Kidney glomerular epithelial cell (primary cell): ENCODE measurements at places on chromosomes 5 and 9.

- DNase-seq, result no peak
Measured at GRCh38 chr5:65969539-65970393, 43.4 kb downstream of the ERBIN start.

- no peak for DNase-seq
Measured at GRCh38 chr5:75716715-75717081, 539 bp downstream of the POC5 start.

- DNase-seq, result no peak
Measured at GRCh38 chr9:108416324-108416723, 439.5 kb downstream of the ACTL7B start.

DNA sequence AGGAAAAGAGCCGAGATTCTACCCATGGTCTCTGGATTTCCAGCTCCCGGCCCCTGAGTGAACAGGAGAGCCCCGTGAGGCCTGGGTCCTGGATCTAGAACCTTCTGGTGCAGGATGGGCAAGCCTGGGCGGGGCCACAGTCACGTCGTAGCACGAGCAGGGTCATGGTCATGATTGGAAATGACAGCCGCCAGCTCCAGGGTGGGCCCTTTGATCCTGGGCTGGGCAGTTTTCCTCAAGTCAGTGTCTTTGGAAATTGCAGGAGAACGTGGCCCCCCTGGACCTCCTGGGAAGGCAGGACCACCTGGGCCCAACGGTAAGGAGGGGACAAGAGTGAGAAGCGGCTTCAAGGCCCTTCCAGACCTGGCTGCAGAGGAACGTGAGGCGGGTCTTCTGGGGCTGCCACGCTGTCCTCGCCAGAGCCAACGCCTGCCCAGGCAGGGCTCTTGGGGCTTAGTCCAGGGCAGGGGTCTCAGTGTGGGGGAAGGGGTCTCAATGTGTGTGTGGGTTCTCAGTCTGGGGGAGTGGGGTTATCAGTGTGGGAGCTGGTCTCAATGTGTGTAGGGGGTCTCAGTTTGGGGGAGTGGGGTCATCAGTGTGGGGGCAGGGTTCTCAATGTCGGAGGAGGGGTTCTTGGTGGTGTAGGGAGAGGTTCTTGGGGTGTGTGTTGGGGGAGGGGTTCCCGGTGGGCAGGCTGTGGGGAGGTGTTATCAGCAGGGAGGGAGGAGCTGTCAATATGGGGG, 2.6 kb downstream of the FCN2 start:
- no peak for DNase-seq

GRCh38 chr5:155471027-155471426, 457.5 kb downstream of the KIF4B start:
- no peak for DNase-seq

DNA sequence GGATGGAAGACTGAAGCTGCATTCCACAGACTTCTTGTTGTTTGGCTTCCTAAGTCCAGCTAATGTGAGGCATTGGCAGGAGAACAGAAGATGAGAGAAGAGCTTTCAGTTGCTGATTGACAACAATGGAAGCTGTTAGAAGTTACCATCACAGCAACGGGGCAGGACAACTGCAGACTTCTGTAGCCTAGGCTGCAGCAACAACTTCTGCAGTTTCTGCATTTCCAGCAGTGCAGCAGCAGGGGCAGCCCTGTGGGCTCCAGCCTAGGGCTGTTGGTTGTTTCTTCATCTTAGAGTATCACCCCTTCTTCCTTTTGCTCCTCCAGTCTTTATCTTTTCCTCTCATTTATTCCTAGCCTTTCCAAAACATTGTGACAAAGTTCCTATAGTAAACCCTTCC, 528.8 kb upstream of the PTGER4 start:
- no peak for DNase-seq

GRCh38 chr5:61319388-61320146, 12.5 kb upstream of the ZSWIM6 start:
- DNase-seq, result no peak

DNA sequence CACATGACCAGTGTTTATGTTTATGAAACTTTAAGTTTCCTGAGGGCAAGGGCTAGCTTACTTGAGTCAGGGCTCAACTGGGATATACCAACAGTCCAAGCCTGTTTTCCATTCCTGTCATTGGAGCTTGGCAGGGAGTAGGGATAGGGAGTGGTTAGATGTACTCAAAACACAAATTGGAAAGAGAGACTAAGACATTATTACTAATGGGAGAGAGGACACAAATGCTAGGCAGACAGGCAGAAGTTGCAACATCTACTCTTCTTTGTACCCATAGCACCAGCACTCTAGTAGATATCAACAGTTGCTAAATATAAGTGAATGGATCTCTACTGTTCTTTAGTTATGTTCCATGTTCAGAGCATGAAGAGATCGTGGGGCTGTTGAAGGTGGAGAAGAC, 62.8 kb downstream of the NPR3 start:
- DNase-seq, result no peak

DNA sequence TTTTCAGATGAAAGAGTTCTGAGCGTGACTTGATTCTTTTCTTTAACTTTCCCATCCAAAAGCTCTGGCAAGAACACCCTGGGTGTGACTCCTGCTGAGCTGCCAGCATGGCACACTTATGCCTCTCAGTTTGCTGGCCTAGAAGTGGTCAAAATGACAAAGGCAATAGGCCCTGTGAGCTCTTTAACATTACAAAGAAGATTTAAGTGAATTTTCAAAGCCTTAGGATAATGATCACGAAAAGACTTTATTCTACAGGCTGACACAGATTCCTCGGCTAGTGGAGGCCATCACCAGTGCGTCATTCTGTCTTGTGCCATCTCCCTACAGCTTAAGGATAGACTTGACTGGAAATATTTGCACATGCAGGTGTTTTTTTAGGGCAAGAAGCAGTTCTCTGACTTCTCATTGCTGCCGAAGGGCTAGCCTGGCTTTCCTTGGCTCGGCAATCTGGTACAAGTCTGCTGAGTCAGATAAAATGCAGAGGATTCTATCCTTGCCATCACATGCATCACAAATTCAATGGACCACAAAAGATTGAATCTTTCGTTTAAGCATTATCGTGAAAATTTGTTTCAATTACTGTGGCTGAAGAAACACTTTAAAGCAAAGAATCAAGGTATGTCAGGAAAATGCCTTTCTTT, 311.5 kb downstream of the COX7C start:
- no peak for DNase-seq
